ENCODE measurements at places on chromosomes 6 and 20. TPM values are rescaled to one million over a fixed set of nuclear protein-coding genes. Genes with fewer than 3 reads are reported as not detected.

Gene CAGE1
- not detected for total RNA-seq

Gene ITCH
- 38.7 TPM for total RNA-seq

Gene OR2J3
- not detected for total RNA-seq

Gene TMEM14B
- total RNA-seq, result 91.4 TPM

Gene SLC4A11
- total RNA-seq, result 3.1 TPM

Gene KDM1B
- 12.2 TPM for total RNA-seq

Gene GMEB2
- total RNA-seq, result 12.7 TPM

Gene THBD
- total RNA-seq, result 17.4 TPM

Gene C20orf141
- not detected for total RNA-seq

Gene OR12D3
- total RNA-seq, result not detected

Gene LGSN
- 0.11 TPM for total RNA-seq

Gene LY6G6D
- total RNA-seq, result not detected

Gene LBP
- not detected for total RNA-seq

Gene CRIP3
- total RNA-seq, result not detected

Gene SPEF1
- total RNA-seq, result 0.46 TPM

Gene HSPA1L
- total RNA-seq, result 0.71 TPM

Gene FHL5
- total RNA-seq, result not detected

Gene IER3
- 65.9 TPM for total RNA-seq

Gene ELOVL2
- total RNA-seq, result 0.06 TPM

Gene SOX18
- not detected for total RNA-seq

Gene DEFB132
- total RNA-seq, result not detected

Gene CDH26
- 0.06 TPM for total RNA-seq

Gene TREM2
- not detected for total RNA-seq

Gene FERMT1
- total RNA-seq, result 8.3 TPM

Measured in LHCN-M2 (cell line).